A549 treated with ZK216348 at 1 μM for 4 hours (cell line): ENCODE measurements at places on chromosomes 3 and 15. TPM values are rescaled to one million over a fixed set of nuclear protein-coding genes. Genes with fewer than 3 reads are reported as not detected.

TMEM212 gene
- total RNA-seq, result not detected in 5 replicates

NAALADL2 gene
- 0.24 TPM in 1 of 5 replicates, not detected in the others for total RNA-seq

SELENOK gene
- total RNA-seq, result 16.3 to 39.3 TPM (median 20.6 TPM) in 5 replicates

APOD gene
- total RNA-seq, result 0.54 to 1.4 TPM (median 0.93 TPM) in 5 replicates

FGD5 gene
- 0.07 TPM in 2 of 5 replicates, not detected in the others for total RNA-seq

ARHGEF26 gene
- total RNA-seq, result 5.1 to 7.4 TPM (median 6.8 TPM) in 5 replicates

CCDC39 gene
- total RNA-seq, result not detected in 5 replicates
